ENCODE measurements at places on chromosomes 2 and 18.

- DNase-seq, result no peak
Measured at GRCh38 chr2:64412671-64413070, 41.3 kb upstream of the LGALSL start.

- DNase-seq, result peak; percentile 63
Measured at GRCh38 chr2:12716282-12717190, at the start of gene TRIB2. TSS of gene TRIB2 (plus strand) at chr2:12716936. CDS start at chr2:12718308, 1,372 bp downstream.

DNA sequence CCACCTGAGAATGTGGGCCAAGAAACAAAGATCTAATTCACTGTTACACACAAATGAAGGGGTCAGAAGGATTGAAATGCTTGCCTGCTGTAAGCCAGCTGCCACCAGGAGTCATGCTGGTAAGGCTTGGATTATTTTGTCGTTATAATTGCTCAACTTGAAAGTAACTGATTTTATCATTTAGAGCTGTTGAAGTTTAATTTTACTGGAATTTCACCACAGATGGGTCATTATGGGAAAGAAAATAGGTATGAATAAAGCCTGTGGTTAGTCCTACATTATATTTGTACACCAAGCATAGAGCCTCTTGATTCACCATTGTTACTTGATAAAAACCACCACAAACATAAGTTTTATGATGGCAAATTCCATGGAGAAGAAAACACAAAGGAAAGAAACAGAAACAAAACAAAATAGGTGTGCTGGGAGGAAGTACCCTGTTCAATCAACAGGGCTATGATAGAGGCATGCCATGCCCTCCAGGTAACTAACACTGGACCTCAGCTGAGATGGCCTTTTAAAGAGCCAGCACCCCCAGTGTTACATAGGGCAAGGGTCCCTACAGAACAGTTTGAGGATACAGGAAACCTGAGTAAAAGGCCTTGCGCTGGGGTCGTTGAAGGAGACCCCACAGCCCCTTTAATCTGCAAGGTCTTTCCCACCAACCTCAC, 3.0 kb downstream of the CLEC4F start:
- DNase-seq, result no peak

DNA sequence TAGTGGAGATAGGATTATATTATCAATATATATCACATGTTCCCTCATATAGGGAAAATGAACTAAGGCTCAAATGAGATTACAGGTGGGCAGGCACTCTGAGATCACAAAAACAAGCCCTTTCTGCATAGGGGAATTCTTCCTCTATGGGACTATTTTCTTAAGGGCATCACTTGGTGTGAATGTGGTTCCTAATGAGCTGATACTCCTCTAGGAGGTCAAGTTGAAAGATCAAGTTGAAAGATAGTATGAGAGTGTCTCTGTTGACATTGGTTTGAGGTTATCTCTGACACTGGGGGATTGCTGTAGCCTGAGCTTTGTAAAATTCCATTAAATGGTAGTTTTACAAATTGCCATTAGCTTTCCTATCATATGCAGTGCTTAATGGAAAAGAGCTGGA, 270.4 kb downstream of the PRKCE start:
- no peak for DNase-seq

DNA sequence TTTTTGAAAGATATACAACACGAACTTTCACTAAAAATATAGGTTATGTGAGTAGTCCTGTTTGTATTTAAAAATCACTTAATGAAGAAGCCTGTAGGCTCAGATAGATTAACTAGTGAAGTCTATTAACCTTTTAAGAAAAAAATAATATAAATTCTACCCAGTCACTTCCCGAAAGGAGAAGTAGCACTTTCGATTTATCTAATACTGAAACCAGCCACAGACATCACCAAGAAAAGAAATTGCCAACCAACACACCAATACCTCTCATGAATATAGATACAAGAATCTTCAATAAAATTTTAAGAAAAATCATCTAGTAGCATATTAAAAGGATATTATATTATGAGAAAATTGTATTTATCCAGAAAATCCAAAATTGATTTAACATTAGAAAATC, 160.5 kb downstream of the GALNT13 start:
- no peak for DNase-seq

DNA sequence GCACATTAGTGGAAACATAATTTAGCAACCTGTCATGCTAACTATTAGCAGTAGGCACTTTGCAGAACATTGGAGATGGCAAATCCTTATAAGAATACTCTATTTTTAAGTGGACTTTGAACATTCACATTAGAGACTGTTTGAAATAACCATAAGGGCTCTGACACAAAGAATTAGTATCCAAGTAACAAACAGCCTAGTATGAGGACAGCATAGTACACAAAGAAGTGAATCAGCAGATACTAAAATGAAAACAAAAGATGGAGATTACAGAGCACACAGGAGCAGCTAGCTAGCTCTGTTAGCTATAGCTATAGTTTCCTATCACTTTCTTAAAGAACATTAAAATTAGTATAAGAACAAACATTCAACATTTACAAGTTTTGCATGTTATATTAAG, 256.3 kb upstream of the SPOPL start:
- no peak for DNase-seq

DNA sequence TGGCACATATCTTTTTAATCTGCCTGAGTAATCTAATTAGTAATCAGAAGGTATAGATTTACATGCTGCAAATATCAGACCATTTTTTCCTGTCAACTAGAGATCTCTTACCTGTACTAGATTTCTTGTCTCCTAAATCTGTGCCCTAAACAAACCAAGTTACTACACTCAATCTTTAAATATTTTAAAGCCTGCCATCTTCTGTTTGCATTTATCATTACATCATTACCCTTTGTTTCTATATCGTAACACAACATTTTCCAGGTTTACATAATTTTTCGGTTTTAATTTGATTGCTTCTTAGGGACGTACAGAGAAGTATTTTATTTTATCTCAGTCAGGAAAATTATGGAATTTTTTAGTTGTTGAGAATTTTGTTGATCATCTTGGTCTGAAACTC, 25.7 kb downstream of the PSMA8 start:
- DNase-seq, result no peak

DNA sequence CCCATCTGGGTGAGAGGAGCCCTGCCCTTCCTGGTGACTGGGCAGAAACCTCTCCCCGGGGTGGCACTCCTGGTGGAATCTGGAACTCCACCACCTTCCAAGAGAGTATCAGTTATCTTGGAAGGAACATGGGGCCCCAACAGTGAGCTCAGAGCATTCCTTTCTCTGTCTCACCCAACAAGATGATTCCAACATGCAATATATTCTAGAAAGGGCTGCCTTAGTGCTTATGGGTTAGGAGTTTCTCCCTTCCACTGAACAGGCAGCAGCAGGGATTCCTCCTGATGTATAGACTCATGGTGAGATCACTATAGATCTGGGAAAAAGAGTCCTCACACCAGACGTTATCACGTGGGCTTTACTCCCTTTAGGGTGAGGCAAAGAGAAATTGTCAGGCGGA, 147.1 kb downstream of the COL4A4 start:
- DNase-seq, result no peak

DNA sequence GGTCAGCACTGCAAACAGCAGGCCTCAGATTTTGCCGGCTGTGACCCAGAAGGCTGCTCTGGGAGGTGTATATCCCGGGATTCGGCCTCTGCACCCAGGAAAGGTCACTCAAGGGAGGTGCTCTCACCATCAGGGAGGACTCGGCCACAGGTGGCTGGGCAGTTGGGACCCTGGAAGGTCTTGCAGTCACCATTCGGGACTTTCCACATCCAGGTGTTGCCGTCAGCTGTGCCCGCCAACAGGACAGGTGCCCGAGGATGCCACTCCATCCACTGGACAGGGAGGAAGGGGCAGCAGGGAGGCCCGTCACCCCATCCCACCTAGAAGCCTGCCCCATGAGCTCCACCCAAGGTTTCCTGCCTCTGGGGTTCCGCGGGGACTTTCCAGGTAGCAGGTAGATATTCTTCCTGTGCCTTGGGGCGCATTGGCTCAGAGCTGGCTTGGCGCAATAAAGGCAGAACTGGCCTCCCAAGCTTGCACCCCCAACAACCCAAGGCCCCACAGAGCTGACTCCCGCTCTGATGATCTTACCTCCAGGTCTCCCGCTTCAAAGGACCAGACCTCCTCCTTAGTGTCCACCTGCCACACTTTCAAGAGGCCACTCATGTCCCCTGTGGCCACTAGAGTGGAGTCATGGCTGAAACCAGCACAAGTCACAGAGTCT, 3.5 kb downstream of the AAMP start:
- DNase-seq, result no peak

DNA sequence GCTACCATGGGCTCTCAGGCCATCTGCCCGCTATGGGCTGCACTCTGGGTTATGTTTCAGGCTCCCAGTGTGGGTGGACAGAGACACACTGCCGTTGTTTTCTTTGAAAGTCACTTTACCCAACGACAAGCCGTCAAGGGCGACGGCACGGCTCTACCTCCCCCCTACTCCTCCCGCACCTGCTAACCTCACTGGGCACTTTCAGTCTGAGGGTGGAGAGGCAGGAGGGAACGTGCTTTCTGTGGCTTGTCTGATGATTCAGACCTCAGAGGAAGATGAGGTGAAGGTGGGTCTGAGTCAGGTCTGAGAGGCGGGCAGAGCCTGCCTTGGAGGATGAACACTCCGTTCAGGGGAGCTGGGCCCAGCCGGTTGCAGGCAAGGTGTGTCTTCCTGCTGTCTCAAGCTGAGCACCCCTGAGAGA, 147.6 kb upstream of the HDAC4 start:
- no peak for DNase-seq

GRCh38 chr2:199922856-199923255, 11.8 kb downstream of the C2orf69 start:
- peak; percentile 22 for DNase-seq

DNA sequence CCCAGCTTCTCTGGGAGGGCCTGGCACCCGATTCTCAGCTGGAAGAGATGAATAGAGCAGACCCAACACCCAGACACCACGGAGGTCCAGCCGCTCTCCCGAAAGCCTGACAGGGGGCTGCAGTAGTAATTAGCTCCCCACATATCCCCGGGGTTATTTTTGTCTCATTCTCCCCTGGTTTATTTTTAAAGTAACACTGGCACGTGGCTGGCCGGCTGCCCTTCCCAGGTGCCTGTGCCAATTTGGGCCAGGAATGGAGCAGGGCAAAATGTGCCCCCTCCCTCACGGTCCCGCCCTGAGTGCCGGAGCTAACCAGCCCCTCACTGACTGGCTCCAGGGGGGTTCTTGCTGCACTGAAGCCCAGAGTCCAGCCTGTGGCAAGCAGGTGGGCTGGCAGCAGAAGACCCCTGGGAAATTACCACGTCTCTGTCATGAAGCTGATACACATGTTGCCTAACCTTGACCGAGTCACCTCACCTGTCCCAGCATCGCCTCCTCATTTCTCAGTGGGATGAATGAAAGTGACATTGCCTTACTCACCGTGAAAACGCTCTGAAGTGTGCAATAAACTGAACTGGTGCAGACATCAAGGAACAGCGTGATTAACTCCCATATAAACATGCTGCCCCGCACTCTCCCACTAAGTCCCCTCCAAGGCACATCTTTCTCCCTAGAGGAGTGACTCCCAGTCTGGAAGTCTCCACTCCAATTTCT, 18.4 kb downstream of the KCNK3 start:
- DNase-seq, result no peak

DNA sequence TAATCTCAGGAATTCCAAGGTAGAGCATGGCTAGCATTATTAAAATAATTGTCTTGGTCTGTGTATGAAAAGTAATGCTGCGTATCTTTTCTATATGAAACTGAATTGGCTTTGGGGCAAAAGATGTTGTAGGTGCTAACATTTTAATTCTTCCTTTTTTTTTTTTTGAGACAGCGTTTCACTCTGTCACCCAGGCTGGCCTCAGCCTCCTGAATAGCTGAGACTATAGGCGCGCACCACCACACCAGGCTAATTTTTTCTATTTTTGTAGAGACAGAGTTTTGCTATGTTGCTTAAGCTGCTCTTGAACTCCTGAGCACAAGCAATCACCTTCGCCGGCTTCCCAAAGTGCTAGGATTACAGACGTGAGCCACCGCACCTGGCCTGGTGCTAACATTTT, 172.6 kb upstream of the STON1 start:
- DNase-seq, result no peak

GRCh38 chr2:23756593-23757292, 170.2 kb downstream of the ATAD2B start:
- DNase-seq, result no peak

DNA sequence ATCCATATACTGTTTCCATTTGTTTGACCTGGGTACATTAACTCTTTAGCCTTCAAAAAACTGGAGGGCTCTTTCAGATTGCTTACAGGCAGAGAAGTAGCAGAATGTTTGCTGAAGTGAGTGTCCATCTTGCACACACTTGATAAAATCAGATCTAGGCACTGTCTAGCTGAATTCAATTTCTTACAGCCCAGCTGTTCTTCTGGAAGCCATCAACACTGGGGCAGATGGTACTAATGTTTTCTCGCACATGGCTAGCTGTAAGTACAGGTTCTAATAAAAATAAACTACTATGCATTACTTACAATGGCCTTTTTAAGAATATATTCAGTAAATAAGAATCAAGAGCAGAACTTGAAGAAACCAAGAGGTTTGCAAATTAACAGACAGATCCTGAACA, 175.9 kb downstream of the NBAS start:
- no peak for DNase-seq

GRCh38 chr18:45106331-45106774, 425.7 kb downstream of the SETBP1 start:
- peak; percentile 46 for DNase-seq
